ENCODE measurements at places on chromosomes 1 and 21. TPM values are rescaled to one million over a fixed set of nuclear protein-coding genes. Genes with fewer than 3 reads are reported as not detected.

DNA sequence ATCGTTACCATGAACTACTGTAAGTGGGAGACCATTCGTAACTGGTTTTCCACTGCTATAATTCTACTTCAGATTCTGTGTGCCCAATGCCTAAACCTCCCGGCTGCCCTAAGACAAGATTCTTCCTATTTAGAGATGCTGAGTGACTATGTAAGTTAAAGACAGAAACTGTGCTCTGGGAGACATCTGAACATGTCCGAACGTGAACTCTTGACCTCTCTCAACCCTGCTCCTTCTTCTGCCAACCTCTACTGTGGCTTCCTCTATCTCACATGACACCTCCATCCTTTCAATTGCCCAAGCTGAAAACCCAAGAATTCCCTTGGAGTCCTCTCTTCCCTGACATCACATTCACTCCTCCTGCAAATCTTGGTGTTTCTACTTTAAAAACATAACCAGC lies 182.9 kb downstream of the AKT3 start:
- no peak for DNase-seq
- H3K27ac ChIP-seq, result no peak overlapping the region
- peaks cover 1% of the 10 kb centered on the region for H3K36me3 ChIP-seq
- H3K27me3 ChIP-seq, result no peaks in the 10 kb centered on the region
- H3K4me1 ChIP-seq, result no peaks in the 10 kb centered on the region

DNA sequence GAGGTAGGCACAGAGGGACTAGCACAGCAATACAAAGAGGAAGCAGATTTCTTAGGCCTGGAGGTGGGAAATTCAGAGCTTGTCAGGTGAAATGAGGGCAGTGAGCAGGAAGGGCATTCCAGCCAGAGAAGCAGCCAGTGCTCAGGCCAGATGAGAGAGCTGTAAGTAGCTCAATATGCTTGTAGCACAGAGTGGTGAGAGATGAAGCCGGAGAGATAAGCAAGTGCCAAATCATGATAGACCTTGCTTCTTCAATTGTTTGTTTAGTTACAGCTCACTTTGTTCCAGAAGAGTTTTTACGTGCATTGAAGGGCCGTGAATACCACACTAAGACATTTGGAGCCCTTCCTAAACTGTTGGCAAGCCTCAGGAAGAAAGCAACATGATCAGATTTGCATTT lies 42.0 kb upstream of the ADAMTS1 start:
- no peak overlapping the region for H3K27ac ChIP-seq
- no peaks in the 10 kb centered on the region for H3K36me3 ChIP-seq
- no peak for DNase-seq
- no peaks in the 10 kb centered on the region for H3K27me3 ChIP-seq
- no peaks in the 10 kb centered on the region for H3K4me1 ChIP-seq

GRCh38 chr21:42834726-42835191 lies 44.6 kb downstream of the WDR4 start:
- no peak overlapping the region for H3K4me3 ChIP-seq
- H3K27ac ChIP-seq, result no peak overlapping the region
- DNase-seq, result peak; percentile 83
- H3K4me1 ChIP-seq, result no peaks in the 10 kb centered on the region
- H3K27me3 ChIP-seq, result peaks cover 24% of the 10 kb centered on the region
- no peaks in the 10 kb centered on the region for H3K36me3 ChIP-seq

DNA sequence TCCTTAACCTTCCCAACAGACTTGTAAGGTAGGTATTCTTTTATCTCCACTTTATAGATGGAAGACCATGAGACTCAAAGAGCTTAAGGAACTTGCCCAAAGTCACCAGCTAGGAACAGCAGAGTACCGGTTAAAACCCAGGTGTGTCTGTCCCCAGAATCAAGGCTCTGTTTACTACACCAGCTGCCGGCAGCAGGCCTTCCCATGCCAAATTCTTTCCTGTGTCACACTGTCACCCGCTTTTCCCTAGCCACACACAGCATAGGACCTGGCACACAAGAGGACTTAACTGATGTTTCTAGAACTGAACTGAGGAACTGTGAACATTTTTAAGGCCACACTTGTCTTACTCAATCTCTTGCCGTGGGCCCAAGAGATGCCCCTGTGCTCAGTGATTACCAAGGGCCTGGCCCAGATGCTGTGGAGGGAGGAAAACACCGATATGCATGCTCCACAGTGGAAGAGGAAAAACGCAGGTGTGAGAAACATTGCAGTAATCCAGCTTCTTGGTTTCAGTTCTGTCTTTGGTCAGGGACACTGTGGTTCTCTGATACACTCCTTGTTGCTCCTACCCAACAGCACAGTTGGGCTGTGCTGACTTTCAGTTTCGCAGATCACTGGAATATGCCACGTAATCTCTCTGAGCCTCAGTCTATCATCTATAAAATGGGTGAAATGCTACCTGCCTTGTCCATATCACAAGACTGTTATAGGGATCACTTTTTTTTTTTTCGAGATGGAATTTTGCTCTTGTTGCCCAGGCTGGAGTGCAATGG lies 13.9 kb upstream of the LY9 start:
- H3K36me3 ChIP-seq, result no peaks in the 10 kb centered on the region
- no peaks in the 10 kb centered on the region for H3K4me1 ChIP-seq
- H3K4me3 ChIP-seq, result no peak overlapping the region
- no peak overlapping the region for H3K27ac ChIP-seq
- no peak for DNase-seq
- no peaks in the 10 kb centered on the region for H3K27me3 ChIP-seq

DNA sequence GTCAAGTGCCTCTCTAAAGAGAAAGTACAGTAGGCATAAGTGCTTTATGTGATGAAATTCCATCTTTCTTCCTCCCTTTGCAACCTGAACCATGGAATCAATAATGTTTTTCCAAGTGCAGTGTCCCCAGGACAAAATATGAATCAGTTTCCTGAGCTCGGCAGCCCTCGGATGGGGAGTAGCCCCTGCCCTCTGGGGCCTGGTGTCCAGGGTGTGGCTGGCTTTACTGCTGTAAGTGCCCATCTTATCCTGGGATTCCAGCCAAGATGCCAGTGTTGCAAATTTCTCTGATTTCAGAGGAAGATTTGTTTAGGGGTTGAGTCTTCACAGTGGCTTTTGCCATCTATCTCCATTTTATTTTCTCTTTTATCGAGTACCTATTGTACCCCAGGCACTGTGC lies 40.5 kb upstream of the SRP9 start:
- no peaks in the 10 kb centered on the region for H3K36me3 ChIP-seq
- peak overlapping the region; percentile 36 for H3K4me3 ChIP-seq
- peak overlapping the region; percentile 92 for H3K27ac ChIP-seq
- DNase-seq, result no peak
- H3K4me1 ChIP-seq, result peaks cover 34% of the 10 kb centered on the region

DNA sequence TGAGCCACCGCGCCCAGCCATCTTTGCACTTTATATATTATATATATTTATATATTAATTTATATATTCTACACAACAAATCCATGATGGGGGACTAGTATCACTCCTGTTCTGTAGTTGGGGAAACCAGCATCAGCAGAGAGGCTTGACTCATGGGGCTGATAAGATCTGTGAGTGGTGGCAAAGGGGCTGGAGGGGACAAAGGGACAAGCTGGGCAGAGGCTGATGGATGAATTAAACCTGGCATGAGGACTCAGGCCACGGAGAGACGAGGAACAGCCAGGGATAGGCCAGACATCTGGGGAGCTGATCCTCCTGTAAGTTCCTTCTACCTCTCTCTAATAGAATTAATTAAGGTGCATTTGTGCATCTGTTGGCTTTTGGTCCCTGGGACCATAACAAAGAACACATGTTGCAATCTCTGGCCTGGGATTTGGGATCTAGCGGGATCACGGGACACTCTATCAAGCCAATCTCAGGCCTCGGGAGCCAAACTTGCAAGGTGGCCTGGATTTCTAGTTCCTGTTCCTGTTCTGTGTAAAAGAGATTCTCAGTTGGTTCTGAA lies 7.6 kb downstream of the CNR2 start:
- peaks cover 37% of the 10 kb centered on the region for H3K27me3 ChIP-seq
- H3K36me3 ChIP-seq, result no peaks in the 10 kb centered on the region
- H3K4me3 ChIP-seq, result no peak overlapping the region
- no peak for DNase-seq
- H3K27ac ChIP-seq, result no peak overlapping the region

DNA sequence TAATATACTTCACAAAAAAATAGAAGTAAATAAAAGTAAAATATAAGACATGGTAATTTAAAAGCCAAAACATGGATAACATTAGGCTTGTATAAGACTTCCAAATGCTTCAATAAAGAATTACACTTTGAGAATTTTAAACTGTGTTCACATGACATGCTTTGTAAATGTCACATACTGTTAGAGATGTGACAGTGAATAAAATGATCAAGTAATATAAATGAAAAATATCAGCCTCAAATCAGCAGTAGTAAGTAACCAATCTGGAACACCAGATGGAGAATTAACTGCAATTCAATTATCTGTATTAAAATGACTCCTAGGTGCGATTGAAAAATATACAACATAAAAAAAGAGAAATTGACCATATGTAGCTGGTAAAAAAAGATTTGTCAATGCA lies 1260.8 kb downstream of the BRINP3 start:
- H3K36me3 ChIP-seq, result no peaks in the 10 kb centered on the region
- peaks cover 2% of the 10 kb centered on the region for H3K27me3 ChIP-seq
- H3K4me1 ChIP-seq, result no peaks in the 10 kb centered on the region

DNA sequence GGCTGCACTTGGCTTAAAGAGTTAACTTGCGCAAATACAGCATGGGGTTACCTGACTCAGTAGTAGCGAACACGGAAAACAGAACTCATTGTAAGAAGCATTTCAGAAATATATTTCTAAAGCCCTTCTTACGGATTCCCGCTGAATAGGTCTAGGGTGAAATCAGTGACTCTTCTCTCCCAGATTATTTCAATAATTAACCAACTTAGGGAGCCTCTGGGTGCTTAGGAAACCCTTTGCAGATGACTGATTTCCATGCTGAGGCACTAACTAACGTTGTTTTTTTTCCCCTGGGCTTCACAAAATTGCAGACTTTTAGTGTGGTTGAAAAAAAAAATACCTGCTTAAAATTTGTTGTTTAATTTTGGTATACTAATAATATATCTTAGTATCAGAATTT lies 40.3 kb downstream of the BTG3 start:
- no peaks in the 10 kb centered on the region for H3K4me1 ChIP-seq
- H3K36me3 ChIP-seq, result no peaks in the 10 kb centered on the region
- DNase-seq, result no peak
- no peak overlapping the region for H3K4me3 ChIP-seq

- no peak overlapping the region for H3K27ac ChIP-seq
- no peak overlapping the region for H3K4me3 ChIP-seq
- peaks cover 30% of the 10 kb centered on the region for H3K4me1 ChIP-seq
- H3K27me3 ChIP-seq, result no peaks in the 10 kb centered on the region
These were observed 12.4 kb downstream of the NEXN start for GRCh38 chr1:77900687-77901293.

DNA sequence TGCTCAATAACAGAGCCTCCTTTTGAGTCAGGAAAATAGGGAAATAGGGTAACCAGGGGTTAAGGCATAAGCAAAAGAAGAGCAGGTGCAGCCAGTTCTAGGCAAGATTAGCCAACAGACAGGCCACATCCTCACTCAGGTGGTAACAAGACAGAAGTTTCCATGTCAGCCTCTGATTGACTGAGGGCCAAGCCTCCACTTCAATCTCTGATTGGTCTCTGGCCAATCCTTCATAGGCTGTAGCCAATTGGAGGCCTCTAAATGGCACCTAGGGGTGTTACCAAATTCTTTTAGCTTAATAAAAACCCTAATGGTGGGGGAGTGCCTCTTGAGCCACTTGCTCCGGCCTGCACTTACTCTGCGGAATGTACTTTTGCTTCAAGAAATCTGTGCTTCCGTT lies 37.2 kb downstream of the LACTBL1 start:
- no peaks in the 10 kb centered on the region for H3K4me1 ChIP-seq
- H3K4me3 ChIP-seq, result no peak overlapping the region
- no peak overlapping the region for H3K27ac ChIP-seq
- peaks cover 7% of the 10 kb centered on the region for H3K36me3 ChIP-seq
- peak; percentile 2 for DNase-seq

DNA sequence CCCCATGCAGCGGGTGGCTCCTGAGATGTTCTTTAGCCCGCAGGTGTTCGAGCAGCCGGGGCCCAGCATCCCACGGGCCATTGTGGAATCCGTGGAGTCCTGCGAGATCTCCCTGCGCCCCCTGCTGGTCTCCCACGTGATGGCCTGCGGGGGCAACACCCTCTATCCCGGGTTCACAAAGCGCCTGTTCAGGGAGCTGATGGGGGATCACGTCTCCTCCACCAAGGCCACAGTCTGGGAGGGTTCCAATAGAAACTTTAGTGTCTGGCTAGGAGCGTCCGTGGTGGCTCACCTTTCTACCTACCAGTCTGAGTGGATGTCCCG lies 71.0 kb downstream of the ACTL8 start:
- no peak for DNase-seq
- no peaks in the 10 kb centered on the region for H3K4me1 ChIP-seq
- H3K36me3 ChIP-seq, result no peaks in the 10 kb centered on the region

GRCh38 chr1:84701376-84701775 lies 11.1 kb upstream of the SSX2IP start:
- no peak for DNase-seq
- H3K4me1 ChIP-seq, result peaks cover 21% of the 10 kb centered on the region
- peaks cover 6% of the 10 kb centered on the region for H3K27me3 ChIP-seq
- no peaks in the 10 kb centered on the region for H3K36me3 ChIP-seq
- no peak overlapping the region for H3K4me3 ChIP-seq

- no peaks in the 10 kb centered on the region for H3K4me1 ChIP-seq
- no peaks in the 10 kb centered on the region for H3K36me3 ChIP-seq
- no peak for DNase-seq
- H3K27ac ChIP-seq, result no peak overlapping the region
- no peak overlapping the region for H3K4me3 ChIP-seq
These were observed 16.4 kb downstream of the ECHDC2 start for GRCh38 chr1:52904927-52905698.

DNA sequence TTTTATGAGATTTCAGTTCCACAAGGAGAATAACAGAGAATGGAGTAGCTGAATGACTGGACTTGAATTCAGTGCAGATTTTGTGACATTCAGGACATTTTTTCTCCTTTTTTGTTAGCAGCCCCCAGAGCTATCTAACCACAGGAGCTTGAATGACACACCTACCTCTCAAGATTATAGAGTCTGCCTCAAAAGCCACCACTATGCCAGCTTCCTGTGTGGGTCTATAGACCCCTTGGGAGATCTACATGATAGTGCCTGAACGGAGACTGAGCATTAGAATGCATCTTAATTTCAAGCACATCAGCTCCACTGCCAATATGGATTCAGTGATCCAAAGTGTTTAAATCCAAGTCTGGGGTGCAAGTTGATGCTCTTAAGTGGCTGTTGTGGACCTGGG lies 74.4 kb upstream of the ZNF648 start:
- no peaks in the 10 kb centered on the region for H3K36me3 ChIP-seq
- H3K27me3 ChIP-seq, result peaks cover 4% of the 10 kb centered on the region
- no peak for DNase-seq
- no peak overlapping the region for H3K27ac ChIP-seq
- H3K4me3 ChIP-seq, result no peak overlapping the region

GRCh38 chr1:234591131-234591530 lies 18.8 kb downstream of the IRF2BP2 start:
- no peak overlapping the region for H3K4me3 ChIP-seq
- no peak for DNase-seq
- H3K36me3 ChIP-seq, result no peaks in the 10 kb centered on the region
- no peaks in the 10 kb centered on the region for H3K27me3 ChIP-seq
- H3K27ac ChIP-seq, result no peak overlapping the region
- H3K4me1 ChIP-seq, result peaks cover 17% of the 10 kb centered on the region

- H3K27me3 ChIP-seq, result peaks cover 11% of the 10 kb centered on the region
- H3K36me3 ChIP-seq, result no peaks in the 10 kb centered on the region
- H3K4me1 ChIP-seq, result no peaks in the 10 kb centered on the region
- no peak overlapping the region for H3K27ac ChIP-seq
These were observed 212.7 kb upstream of the ESRRG start for GRCh38 chr1:216935901-216936300.

The OR2T33 gene
- not detected for total RNA-seq

The LRRC52 gene
- not detected for total RNA-seq

The GNB1 gene
- total RNA-seq, result 419 TPM

The CD160 gene
- total RNA-seq, result not detected

The TENT5C gene
- total RNA-seq, result 0.21 TPM

The ARMH1 gene
- 1.7 TPM for total RNA-seq

The CD247 gene
- total RNA-seq, result not detected
